Mucosa of descending colon (tissue), 3 donors: ENCODE measurements at places on chromosomes 5 and 9. TPM values are rescaled to one million over a fixed set of nuclear protein-coding genes. Genes with fewer than 3 reads are reported as not detected.

The NR4A3 gene
- 0.51 TPM for total RNA-seq

The HTR1A gene
- total RNA-seq, result not detected

GRCh38 chr9:20558566-20559016 lies 63.7 kb downstream of the MLLT3 start:
- DNase-seq, result no peak

DNA sequence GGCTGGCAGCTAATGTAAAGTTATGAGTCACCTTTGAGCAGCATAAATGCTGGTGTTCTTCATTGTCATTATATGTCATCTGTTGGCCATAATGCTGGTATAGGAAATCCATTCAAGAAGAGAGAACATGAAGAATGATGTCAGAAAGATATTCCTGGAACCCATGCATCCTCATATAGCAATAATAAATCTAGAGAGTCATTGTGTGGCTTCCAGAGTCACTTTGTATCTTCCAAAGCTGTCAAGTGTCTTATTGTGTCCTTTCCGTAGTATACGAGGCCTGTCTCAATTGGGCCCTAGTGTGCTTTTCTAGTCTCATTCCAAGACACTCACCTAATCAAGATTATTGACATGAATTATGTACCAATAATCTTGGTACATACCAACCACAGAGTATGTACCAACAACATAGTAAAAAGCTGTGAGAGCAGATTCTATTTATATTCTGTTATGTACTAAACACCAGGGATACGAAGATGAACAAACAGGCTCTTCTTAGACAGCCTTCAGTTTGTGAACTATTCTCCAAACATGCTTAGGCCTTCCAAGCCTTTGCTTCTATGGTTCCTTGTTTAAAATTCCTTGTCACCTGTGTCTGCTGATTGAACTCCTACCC lies 110.1 kb downstream of the ERCC6L2 start:
- no peak for DNase-seq

DNA sequence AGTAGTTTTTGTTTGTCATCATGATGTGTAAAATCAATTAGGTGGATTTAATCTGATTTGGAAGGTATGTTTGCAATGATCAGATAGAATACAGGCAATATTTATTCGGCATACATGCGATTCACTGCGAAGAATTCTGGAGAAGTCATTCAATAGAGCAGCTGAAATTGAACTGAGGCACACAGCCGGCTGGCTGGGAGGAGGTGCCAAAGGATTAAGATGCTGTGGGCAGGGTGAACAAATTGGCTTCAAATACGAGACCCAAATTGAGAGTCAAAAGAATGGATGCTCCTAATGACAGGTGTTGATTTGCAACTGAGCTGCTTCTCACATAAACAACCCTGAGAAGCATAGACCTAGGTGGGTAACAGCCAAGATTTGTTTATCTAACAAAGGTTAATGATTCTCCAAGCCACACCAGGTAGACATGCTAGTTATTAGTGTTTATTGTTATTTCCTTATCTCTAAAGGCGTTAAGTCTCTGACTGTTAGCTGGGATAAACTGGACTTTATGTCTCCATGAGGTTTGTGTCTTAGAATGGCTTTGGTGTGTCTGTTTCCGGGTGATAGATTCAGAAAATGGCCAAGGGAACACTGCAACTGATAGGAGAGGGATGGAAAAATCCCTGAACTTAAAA lies 55.3 kb upstream of the CLINT1 start:
- DNase-seq, result no peak

DNA sequence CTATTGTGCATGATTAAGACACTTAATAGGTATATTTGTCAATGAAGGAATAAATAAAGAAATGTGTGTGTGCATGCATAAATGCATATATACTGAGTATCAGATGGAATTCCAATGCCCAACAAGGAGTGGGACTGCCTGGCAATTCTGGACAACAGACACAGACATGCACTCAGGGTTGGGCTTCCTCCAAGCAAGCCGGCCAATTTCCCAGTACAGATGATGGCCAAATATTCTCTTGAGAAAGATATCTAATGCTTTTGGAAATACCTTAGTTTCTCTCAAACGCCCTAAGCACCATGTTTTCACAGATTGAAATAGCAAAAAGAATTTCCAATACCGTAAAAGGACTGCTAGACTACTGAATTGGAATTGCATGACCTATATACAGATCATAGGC lies 11.1 kb downstream of the FTMT start:
- DNase-seq, result no peak

GRCh38 chr5:158590746-158591300 lies 508.9 kb downstream of the EBF1 start:
- DNase-seq, result no peak

DNA sequence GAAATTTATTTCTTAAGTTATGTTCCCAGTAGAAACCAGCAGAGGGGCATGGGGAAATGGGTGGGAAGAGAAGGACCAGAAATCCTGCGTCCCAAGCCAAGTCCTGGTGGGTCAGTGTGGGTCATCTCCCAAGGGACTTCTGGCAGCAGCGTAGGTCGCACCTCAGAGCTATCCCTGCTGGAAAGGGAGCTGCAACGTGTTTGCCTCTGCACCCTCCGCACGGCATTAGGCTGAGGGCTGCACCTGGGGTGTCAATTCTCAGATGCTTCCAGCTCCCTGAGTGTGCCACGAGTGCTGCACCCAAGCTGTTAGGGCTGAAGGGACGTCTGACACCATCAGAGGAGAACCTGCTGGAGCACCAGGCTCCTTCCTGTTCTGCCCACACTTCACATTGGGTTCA lies 182.8 kb downstream of the CACNA1B start:
- no peak for DNase-seq
